Fibroblast of the conjunctiva (primary cell): ENCODE measurements at places on chromosomes 13 and 19.
A peak's percentile ranks its signal among the peaks of the same experiment; 100 is the strongest.

DNA sequence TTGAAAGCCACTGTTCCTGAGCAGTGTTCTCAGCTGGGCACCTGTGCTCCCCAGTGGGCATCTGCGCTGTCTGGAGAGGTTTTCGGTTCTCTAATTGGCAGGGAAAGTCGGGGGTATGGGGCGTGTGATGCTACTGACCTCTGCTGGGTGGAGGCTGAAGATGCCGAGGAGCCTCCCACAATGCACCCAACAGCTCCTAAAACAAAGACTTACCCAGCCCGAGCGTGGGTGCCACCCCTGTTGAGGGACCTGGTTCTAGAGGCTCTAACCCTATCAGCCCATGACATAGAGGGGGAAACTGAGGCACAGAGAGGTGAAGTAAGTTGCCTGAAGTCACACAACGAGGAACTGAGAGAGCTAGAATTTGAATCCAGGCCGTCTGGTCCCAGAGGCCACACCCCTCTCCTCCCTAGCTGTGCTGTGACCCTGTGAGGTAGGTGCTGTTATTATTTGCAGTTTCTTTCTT is 2.3 kb downstream of the SPACA4 start:
- DNase-seq: no peak

GRCh38 chr19:18264971-18265540 is 9.2 kb downstream of the IQCN start:
- DNase-seq: no peak

GRCh38 chr19:34825212-34825611 is 52.2 kb upstream of the ZNF599 start:
- no peak for DNase-seq

DNA sequence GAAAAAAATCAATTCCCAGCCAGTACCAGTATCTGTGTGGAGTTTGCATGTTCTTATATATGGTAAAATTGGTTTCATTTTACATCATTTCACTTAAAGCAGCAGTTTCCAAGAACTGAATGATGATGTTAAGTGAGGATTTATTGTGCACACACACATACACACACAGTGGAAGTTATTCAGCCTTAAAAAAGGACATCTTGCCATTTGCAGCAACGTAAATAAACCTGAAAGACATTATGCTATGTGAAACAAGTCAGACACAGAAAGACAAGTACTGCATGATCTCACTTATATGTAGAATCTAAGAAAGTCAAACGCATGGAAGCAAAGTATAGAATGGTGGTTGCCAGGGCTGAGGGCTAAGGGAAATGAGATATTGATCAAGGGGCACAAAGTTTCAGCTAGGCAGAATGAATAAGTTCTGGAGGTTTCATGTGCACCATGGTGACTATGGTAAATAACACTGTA is 5.3 kb downstream of the SIGLECL1 start:
- DNase-seq: no peak

- DNase-seq: no peak
These were observed 525.1 kb downstream of the LMO7 start for GRCh38 chr13:76160961-76161925.

- DNase-seq: no peak
These were observed 179.0 kb downstream of the LACC1 start for GRCh38 chr13:44058624-44059215.

- DNase-seq: no peak
These were observed 5.6 kb upstream of the ARRDC2 start for GRCh38 chr19:18002347-18002850.

- DNase-seq: no peak
These were observed 615.5 kb upstream of the KLHL1 start for GRCh38 chr13:70723732-70724131.

GRCh38 chr19:6431891-6432290 is 1.7 kb downstream of the SLC25A41 start:
- no peak for DNase-seq

DNA sequence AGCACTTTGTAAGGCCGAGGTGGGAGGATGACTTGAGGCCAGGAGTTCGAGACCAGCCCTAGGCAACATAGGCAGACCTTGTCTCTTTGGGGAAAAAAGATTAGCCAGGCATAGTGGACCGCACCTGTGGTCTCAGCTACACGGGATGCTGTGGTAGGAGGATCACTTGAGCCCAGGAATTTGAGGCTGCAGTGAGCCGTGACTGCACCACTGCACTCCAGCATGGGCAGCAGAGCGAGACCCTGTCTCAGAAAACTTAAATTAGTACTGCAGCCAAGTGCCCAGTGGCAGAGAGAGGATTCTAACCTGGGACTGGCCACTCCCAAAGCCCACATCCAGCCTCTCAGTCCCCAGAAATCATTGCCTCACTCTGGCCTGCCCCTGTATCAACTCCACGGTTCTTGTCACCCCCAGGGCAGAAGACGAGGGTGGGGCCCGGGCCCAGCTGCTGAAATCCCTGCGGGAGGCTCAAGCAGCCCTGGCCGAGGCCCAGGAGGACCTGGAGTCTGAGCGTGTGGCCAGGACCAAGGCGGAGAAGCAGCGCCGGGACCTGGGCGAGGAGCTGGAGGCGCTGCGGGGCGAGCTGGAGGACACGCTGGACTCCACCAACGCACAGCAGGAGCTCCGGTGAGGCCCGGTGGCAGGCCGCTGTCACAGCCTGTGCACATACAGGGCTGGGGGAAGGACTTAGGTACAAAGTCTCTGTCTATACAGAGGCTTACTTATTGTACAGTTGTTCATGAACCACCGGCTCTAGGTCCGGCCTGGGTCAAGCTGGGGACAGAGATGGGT is 53.4 kb downstream of the KCNC3 start:
- DNase-seq: no peak

- no peak for DNase-seq
These were observed 644.4 kb downstream of the PCDH9 start for GRCh38 chr13:66585669-66586203.

GRCh38 chr13:25084096-25084495 is 11.8 kb upstream of the PABPC3 start:
- no peak for DNase-seq

- DNase-seq: no peak
These were observed 6.3 kb upstream of the LILRB3 start for GRCh38 chr19:54229146-54229545.

GRCh38 chr13:99976575-99976974 is 5.0 kb upstream of the ZIC5 start:
- DNase-seq: no peak

GRCh38 chr13:98374750-98375149 is 197.7 kb upstream of the RNF113B start:
- no peak for DNase-seq

GRCh38 chr19:40149501-40149900 is 41.7 kb upstream of the MAP3K10 start:
- DNase-seq: no peak

DNA sequence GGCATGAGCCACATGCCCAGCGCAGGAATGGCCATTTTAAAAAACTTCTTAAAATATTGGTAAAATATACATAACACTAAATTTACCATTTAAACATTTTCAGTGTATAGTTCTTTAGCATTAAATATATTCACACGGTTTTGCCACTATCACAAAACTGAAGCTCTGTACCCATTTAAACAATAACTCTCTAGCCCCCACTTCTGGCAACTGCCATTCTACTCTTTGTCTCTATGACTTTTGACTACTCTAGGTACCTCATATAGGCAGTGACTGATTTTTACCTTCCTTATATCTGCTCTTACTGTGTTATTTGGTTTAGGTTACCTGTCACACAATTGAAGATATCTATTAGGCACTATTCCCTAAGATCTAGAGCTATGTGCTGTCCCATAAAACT is 2.3 kb upstream of the KBTBD7 start:
- DNase-seq: no peak

GRCh38 chr13:92265408-92265807 is 867.0 kb downstream of the GPC5 start:
- no peak for DNase-seq

GRCh38 chr19:39411081-39411831 is 1.2 kb upstream of the PLEKHG2 start:
- no peak for DNase-seq

GRCh38 chr13:53560556-53560955 is 531.9 kb downstream of the OLFM4 start:
- no peak for DNase-seq

DNA sequence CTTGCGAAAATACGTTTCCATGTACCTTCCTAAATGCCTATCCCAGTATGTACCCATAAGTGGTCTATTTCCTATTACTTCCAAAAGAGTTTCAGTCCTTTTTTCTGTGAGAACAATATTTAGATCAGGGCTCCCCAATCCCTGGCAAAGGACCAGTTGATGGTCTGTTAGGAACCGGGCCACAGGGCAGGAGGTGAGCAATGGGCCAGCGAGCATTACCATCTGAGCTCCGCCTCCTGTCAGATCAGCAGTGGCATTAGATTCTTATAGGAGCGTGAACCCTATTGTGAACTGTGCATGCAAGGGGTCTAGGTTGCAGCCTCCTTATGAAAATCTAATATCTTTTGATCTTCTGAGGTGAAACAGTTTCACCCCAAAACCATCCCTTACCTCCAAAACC is 859.1 kb downstream of the SLITRK6 start:
- DNase-seq: no peak

DNA sequence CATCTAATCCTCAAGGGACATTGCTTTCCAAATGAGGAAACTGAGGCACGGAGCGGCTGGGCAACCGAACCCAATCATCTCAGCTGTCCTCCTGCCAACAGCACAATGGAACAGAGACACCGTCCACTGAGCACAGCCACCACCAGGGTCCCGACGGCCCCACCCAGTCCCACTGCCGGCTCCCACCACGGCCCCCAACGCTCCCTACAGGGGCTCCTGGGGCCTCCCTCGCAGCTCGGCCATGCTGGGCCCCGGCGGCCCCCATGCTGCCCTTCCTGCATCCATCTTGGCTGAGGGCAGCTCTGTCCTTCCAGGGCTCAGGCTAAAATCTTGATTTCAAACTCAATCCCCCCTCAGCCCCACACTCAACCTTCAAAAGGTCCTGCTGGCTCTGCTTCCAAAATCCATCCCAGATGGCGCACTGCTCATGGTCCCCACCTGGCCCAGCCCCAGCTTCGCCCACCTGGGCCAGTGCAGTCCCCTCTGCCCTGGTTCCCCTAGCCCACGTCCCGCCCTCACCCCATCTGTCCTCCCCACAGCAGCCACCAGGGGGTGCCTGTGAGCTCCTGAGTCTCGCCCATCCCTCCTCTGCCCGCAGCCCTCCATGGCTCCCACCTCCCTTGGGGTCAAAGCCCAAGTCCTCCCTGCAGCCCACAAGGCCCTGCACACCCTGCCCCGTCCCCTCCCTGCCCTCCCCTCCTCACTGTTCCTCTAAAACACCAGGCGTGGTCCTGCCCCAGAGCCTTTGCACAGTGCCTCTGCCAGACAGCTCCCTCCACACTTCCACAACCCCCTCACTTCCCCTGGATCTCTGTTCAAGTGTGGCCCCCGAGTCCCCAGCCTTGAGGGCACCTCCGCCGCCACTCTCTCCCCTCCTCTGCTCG is 7.9 kb downstream of the PIP5K1C start:
- no peak for DNase-seq

DNA sequence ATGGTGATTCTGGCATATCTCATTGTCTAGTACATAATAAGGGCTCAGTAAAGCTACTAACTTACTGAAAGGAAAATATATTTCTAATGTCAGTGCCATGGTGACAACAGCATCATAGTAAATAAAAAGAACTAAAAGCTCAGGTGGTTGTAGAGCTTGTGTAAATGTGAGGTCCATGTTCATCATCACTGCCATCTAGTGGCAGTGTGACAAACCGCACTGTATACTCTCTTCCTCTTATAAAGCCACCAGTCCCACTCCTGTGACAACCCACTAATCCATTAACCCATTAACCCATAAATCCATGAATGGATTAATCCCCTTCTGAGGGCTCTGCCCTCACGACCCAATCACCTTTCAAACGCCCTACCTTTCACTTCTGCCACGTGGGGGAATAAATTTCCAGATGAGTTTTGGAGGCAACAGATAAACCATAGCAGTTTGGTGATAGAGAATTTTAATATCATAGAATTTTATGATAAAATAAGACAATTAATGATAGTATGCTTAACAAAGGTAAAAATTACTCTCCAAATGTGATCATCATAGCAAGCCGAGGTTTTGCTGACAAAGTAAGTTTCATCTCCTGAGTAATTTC is 160.4 kb upstream of the SGCG start:
- DNase-seq: peak; percentile 29

DNA sequence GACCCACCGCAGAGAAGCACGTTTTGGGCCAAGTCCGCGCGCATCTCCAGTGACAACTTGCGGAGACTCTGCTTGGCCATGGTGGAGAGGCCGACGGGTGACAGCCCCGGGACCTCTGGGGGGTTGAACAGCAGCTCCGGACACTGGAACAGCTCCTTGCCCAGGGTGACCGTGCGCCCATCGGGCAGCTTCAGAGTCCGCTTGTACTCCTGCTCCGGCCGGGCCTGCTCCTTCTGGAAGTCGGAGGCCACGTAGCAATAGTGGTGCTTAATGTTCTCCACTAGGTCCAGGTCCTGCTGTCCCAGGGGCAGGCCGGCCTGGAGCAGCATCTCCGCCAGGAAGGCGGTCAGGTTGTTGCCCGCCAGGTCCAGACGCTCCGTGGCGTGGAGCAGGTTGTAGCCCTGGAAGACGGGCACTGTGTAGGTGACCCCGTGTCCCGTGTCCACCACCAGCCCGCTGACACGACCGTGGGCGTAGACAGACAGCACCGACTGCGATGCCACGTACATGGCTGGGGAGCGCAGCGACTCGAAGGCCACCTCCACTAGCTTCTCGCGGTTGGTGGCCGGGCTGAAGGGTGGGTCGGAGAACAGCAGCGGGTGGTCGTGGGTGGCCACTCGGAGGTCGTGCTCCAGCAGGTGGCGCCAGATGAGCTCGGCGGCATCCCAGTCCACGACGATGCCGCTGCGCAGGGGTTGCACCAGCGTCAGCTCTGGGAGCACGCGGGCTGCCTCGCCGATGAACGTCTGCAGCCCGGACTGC is 743 bp downstream of the ACTL9 start:
- no peak for DNase-seq

DNA sequence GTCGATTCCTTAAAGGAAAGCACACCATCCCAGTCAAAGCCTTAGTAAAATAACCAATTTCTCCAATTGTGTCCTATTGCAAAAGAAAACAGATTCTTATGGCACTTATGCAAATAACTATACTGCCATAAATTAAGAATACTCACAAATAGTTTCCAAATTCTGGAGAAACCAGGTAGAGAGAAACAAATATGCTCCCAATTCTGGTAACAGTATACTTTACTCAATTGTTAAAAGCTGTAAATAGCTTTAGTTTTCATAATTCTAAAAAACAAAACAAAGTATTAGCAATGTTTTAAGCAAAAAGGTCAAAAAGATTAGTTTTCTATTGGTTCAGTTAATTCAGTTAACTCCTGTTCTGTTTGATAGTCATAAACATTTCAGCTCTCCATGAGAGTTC is 18.2 kb upstream of the UBAC2 start:
- no peak for DNase-seq

- no peak for DNase-seq
These were observed 6.1 kb downstream of the PTGIR start for GRCh38 chr19:46618670-46619231.

- DNase-seq: no peak
These were observed 800 bp downstream of the ELL start for GRCh38 chr19:18520848-18521691.

DNA sequence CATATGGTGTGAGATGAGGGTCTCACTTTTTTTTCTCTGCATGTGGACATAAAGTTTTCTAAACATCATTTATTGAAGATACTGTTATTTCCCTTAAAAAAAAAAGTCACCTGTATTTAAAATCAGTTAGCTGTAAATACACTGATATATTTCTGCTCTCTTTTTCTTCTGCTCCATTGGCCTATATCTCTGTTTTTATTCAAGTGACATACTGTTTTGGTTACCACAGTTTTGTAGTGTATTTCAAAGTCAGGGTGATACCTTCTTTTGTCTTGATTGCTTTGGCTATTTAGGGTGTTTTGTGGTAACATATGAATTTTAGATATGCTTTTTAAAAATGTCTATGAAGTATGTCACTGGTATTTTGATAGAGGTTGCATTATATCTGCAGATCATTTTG is 15.8 kb upstream of the ZNF431 start:
- DNase-seq: no peak
